MM.1S (cell line): ENCODE measurements at places on chromosomes 16 and 17.

GRCh38 chr17:18957831-18958230 lies 5.9 kb downstream of the SLC5A10 start:
- no peak for DNase-seq

- DNase-seq, result peak; percentile 88
Observed at GRCh38 chr16:29807426-29808218, 1.3 kb downstream of the MAZ start.

DNA sequence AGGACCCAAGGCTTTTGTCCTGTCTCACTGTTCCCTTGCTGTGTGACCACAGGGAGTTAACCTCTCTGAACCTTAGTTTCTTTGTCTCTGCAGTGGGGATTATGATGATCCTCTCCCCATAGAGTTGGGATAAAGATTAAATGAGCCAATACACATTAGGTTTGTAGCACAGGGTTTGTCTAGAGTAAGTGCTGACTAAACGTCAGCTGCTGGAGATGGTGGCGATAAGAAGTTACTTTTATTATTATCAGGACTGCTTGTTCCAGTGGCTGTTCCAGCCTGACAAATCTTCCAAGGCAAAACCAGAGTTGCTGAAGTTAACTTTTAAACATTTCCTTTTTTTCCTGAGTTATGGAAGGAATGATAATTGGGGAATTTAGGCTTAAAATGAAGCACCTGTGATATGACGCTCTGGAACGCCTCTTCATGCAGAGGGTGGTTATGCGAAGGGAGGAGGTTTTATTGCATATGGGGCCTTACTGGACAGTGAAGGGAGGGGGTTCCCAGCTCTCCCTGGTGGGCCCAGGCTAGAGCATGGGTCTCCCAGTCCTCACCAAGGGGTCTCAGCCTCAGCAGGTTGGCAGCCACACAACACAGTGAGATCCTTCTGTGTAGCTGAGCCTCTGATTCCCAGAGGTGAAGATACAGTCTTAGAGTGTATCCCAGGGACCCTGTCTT lies 35.8 kb downstream of the PLCG2 start:
- no peak for DNase-seq

DNA sequence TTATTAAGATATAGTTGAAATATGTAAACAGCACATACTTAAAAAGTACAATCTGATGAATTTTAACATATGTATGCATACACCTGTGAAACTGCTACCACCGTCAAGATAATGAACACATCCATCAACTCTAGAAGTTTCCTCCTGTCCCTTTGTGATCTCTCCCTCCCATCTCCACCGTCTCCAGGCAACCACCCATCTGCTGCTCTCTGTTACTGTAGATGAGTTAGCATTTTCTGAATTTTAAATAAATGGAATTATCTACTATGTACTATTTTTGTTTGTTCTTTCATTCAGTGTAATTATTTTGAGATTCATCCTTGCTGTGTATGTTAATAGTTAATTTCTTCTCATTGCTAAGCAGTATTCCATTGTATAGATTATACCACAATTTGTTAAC lies 40.2 kb upstream of the SMPD3 start:
- no peak for DNase-seq

DNA sequence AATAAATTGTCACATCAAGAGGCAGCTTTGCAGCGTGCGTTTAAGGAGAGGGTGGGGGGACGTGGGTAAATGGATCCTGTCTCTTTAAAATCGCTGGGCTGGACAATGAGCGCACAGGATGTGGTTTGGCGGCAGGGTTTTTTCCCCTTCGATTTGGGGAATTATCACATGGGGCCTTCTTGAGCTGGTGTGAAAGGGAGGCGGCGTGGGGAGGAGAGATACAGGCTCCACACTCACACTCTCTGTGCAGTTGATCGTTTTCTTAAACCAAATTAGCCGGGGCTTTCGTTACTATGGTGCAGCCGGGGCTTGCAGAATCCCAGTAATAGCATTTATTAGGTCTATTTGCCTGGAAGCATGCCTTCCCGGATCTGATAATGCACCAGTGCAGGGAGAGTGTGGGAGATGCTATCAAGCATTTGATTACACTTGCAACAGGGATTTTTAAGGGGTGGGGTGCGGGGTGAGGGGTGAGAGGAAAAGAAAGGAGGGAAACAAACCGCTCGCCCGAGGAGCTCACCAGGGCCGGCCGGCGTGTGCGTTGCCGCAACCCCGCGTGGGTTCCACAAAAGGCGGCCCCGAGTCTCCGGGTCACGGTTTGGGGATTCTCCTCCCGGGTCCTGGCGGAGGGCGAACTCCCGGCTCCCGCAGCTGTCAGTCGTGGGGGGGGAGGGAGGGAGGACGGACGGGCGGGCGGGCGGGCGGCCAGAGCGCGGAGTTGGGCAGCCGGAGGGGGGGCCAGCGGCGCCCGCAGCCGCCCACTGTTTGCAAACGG lies 58.8 kb upstream of the GSE1 start:
- DNase-seq, result peak; percentile 80

DNA sequence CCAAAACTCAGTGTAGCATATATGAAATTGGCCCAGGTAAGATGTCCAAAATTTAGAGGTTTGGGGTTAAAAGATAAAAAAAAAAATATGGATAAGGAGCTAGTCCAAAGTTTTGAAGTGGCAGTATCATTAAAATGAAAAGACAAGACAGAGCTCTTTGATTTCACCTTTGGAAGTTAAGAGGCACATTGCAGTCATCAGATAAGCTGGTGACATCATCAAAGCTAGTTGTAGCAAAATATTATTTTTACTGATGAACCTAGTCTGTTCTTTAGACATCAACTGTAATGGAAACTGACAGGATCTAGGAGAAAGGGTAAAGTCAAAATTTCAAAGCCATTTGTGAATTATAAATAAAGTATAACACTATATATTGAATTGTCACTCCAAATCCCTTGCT lies 603.7 kb upstream of the CDH8 start:
- peak; percentile 11 for DNase-seq

- no peak for DNase-seq
Observed at GRCh38 chr17:50813583-50813982, 21.8 kb upstream of the WFIKKN2 start.

DNA sequence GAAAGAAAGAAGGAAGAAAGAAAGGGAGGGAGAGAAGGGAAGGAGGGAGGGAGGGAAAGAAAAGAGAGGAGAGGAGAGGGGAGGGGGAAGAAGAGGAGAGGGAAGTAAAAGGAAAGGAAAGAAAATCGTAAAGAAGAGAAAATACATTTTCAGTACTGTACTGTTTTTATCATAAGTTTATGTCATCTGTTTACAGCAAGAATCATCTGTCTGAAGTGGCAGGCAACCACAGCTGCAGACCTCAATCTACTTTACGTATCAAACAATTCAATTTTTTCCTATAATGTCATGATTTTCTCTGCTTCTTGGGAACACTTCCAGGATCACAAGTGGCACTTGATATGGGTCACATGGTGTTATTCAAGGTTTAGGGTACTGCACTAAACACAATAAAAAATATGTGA lies 58.3 kb downstream of the USP32 start:
- no peak for DNase-seq

DNA sequence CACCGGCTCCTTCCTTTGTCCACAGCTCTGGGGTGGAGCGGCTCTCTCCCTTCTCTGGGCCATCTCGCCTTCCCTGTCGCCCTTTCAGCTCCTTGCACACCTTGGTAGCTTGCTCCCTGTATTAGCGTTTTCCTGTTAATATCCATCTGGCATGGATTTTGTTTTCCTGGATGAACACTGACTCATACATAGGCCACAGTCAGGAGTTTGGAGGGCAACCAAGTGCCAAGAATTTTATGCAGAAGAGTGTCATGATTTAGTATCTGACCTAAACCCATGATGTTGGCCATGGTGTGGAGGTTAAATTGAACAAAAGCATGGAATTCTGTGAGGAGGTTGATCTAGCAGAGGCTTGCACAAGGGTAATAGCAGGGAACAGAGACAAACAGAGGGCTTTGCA lies 180.9 kb downstream of the AIPL1 start:
- DNase-seq, result no peak

DNA sequence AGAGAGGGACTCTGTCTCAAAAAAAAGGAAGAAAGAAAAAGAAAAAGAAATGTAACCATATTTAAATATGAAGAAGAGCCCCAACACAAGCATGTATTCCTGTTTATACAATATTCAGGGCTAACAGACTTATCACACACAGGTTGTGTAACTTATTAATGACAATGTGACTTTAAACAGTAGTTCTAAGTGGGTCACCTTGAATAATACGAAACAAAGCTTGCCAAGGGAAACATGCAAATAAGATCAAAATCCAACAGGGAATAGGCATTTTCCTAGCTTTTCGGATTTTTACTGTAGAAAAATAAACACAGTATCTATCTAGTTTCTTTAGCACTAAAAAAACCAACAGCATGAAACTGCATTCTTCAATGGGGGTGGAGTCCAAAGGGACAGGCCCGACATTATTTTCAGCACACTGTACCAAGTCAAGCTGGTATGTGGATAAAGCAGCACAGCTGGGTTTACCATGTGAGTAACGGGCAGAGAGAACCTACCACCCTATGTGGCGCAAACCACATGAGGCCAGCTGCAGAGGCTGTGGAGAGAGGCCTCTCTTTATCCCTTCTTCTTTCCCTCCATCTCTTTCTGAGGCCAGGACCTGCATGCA lies 45.3 kb downstream of the TOM1L2 start:
- DNase-seq, result peak; percentile 7

- no peak for DNase-seq
Observed at GRCh38 chr17:381516-381915, 28.9 kb upstream of the RPH3AL start.

- no peak for DNase-seq
Observed at GRCh38 chr17:1995321-1995892, 29.7 kb downstream of the RTN4RL1 start.

GRCh38 chr16:29994600-29995323 lies 655 bp downstream of the HIRIP3 start:
- DNase-seq, result no peak

GRCh38 chr17:66073384-66073783 lies 118.5 kb downstream of the CEP112 start:
- no peak for DNase-seq

DNA sequence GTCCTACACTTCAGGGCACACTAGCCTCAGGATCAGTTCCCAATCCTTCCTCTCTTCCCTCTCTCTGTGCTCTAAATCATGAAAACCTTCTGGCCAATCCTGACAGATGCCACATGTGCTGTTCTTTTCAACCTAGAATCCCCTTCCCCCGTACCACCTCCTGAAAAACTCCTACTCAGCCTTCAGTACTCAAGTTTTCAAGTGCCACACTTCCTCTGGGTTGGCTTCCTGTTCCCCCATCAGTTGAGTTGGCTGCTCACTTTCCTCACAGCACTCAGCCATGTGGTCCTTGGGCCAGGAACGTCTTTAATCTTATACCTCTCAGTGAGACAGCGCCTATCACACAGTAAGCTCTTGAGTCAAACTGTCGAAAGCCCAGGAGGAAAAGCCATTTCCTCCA lies 3.3 kb downstream of the ASPHD1 start:
- no peak for DNase-seq

- no peak for DNase-seq
Observed at GRCh38 chr17:29294580-29294900, 592 bp upstream of the NUFIP2 start.

- peak; percentile 37 for DNase-seq
Observed at GRCh38 chr16:69187446-69188235, 677 bp downstream of the SNTB2 start.

GRCh38 chr17:78365561-78366108 lies 5.8 kb upstream of the SOCS3 start:
- DNase-seq, result no peak

GRCh38 chr17:12022310-12022709 lies 1.6 kb downstream of the MAP2K4 start:
- no peak for DNase-seq

- DNase-seq, result no peak
Observed at GRCh38 chr17:34451313-34451712, 88.3 kb upstream of the CCL1 start.

DNA sequence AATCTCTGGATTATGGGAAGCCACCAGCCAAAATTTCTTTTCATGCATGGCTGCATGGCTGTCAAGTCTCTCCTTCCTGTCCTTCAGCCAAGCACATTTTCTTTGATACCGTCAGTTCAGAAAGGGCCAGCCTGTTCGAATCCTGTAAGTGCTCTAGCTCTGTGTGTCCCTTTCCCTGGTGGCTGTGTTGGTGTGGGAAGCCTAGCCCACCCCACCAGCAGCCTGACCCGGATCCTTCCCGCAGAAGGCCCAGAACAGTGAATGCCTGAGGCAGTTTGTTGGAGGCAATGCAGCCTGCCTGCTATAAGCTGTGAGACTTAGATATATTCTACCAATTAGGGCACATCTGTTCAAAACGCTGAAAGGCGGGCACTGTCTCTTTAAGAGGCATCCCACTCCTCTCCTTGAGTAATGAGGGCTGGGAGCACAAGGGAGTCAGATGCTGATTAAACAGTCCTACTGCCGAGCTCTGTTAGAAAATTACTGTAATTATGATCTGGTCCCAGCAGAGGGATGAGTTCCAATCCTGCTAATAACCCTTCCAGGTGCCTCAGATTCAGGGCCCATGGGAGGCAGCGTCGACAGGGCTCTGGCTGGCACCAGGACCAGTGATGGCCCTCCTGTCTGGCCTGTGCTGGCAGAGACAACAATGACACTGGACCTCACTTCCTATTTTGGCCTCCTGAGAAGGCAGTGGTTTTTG lies 18.4 kb downstream of the SNX11 start:
- no peak for DNase-seq

DNA sequence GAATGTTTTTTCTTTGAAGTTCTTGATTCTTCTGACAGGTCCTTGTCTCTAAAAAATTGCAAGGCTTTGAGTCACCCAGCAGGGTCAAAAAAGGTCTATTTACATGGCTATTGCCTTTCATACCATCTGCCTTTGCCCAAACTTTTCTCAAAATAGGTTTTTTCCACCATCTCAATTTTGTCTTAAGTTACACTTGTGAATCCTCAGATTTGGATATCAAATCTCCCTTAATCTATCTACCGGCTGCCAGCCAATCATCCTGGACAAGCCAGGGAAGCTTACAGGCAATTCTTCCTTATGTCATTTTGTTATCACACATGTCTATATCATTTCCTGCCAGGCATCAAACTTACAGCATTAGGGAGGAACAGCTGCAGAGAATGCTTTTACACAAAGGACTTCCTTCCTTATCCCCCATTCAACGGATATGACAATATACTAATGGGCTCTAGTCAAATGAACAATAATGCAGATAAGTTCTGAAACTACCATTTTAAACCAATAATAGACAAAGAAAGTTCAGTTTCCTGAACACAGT lies 104.1 kb upstream of the CORO6 start:
- DNase-seq, result no peak

GRCh38 chr17:67335245-67335835 lies 31.0 kb downstream of the PSMD12 start:
- DNase-seq, result no peak

GRCh38 chr17:2901582-2901981 lies 105.3 kb downstream of the RAP1GAP2 start:
- DNase-seq, result no peak
